Upper lobe of left lung (tissue), 6 donors: ENCODE measurements at places on chromosomes 16 and 17.
A peak's percentile ranks its signal among the peaks of the same experiment; 100 is the strongest.

GRCh38 chr16:2482249-2482648, 7.3 kb downstream of the TBC1D24 start:
- no peak for DNase-seq

DNA sequence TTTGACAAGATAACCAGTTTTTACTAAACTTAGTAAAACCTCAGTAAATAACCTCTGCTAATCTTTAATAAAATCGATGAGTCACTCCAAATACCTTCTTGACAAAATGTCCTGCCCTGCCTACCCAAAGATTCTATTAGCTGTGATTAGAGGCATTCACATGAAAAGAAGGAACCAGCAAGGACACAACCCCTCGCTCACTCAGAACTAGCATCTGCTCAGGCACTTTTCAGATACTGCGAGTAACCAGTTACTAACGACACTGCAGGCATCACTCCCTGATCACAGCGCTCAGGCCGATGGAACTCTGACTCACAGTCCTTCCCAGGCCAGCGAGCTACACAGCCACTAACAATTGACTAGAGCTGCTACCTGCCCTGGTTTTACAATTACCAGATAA, 24.3 kb downstream of the PELP1 start:
- no peak for DNase-seq

DNA sequence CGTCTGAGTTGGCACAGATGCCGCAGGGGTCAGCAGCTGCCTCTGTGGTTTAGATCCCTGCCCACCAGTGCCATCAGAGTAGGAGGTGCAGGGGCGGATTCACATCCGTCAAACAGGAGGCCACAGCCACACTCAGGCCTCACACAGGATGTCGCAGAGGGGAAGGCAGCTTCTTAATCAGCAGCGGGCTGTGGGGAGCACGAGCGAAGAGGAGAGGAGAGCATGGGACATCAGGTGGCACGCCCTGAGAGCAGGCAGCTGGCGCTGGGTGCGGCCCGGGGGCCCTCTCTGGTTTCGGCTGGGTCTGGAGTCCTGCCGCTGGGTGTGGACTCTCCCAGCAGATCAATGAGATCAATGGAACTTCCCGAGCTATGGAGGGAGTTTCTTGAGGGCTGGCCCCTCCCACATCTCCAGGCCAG, 9.6 kb downstream of the LLGL2 start:
- peak; percentile 35 for DNase-seq

- DNase-seq, result no peak
These were observed 8.9 kb upstream of the RAB37 start for GRCh38 chr17:74728033-74728701.

- DNase-seq, result peak; percentile 43
These were observed 4.1 kb downstream of the ACE start for GRCh38 chr17:63480826-63481487.

DNA sequence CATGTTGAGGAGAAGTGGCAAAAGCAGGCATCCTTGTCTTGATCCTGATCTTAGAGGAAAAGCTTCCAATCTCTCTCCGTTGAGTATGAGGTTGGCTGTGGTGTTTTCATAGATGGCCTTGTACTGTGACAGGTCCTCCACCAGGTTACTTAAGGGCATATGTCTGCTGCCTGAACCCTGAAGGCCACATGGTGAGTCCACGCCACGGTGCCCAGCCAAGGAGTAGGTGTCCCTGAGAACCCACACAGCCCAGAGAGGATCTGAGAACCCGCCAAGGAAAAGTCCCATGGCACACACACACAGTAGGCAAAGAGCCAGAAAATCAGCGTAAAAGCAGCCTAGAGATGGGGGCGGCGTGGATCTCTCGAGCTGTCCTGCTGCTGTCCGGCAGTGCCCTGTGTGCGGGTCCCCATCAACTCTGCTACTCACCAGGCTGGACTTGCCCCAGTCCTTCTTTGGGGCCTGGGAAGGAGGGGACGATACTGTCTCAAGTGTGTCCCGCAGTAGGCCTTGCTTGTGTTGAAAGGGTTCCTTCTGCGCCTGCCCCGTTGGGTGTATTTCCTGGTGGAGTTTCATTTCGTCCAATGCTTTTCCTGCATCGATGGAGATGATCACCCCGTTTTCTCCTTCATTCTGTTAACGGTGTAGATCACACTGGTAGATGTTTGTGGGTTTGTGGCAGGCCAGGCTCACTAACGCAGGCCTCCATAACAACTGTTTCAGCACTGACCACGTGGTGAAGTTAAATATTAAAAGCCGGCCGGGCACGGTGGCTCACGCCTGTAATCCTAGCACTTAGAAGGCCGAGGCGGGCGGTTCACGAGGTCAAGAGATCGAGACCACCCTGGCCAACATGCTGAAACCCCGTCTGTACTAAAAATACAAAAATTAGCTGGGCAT, 90.8 kb upstream of the DNAH17 start:
- no peak for DNase-seq

DNA sequence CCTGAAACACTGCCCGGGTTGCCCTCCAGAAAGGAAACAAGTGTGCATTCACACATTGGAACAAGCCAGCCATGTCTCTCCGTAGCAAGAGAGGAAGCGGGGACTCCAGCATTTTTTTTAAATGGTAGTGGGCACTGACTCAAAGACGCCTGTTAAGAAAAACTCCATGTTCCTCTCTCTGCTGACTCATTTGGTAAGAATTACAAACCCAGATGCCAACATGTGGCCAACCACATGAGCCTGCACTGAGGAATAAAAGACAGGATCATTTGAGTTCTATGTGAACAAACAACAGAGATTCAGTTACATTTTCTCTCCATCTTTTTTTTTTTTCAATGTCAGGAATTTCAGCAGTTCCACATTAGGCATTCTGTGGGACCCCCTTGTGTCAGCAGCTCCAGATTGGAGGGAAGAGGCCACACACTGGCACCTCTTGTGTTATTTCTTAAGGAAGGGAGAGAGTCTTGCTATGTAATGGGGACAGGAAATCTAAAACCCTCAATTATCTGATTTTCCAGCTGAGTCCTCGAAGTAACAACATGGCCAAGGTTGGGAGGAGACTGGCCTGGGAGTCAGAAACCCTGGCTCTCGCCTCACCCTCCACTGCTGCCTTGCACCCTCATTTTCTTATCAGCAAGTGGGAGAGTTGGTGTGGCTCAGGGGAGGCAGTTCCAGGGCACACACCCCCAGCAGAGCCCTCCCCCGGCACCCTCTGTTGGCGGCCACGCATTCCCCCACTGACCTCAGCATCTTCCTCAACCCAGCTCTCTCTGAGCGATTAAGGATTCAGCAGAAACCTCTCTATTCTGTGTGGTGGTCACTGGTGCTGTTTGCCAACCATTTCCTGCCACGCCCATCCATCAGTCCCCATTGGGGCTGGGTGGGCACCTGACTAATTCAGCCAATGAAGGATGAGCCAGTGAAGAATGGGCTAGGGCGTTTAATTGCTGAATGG, 173.0 kb downstream of the FOXL1 start:
- DNase-seq, result no peak

- peak; percentile 37 for DNase-seq
These were observed 60.5 kb downstream of the TMEM132E start for GRCh38 chr17:34639706-34640425.

DNA sequence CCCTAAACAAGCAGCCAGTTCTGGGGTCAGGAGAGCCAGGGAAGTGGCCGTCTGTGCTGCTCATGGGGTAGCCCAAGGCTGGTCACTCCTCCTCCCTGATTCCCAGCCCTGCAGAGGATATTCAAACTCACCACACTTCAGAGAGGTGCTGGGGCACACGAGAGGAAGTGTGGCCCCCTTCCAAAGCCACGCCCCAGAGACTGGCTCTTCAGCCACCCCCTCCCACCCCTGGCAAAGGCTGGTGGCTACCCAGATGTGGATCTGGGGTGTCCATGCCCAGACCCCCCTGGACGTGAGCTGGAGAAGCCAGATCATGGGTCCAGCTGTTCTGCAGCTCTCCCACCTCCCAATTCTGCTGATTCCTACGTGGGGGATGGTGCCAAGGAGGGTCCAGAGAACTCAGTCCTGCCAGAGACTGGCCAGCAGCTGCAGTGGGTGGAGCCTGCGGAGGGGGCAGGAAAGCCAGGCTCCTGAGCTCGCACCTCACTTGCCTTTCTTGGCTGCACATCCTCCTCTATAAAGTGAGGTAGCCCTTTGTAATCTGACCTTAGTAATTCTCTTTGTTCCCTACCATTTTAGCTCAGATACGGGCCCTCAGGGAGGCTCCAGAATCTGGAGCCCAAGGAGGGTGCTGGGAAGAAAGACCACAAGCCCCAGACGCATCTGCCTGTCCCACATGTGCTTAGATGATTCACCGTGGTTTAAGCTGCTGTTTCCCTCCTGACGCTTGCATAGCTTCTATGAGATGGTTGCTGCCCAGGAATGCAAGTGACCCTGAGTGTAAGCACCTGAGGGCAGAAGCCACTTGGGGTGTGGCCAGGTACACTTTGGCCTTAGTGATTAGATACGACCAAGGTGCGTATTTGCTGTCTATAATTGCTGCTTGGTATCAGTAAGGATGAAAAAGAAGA, 15.3 kb downstream of the SDK2 start:
- DNase-seq, result no peak

- DNase-seq, result no peak
These were observed 28.6 kb downstream of the PMP22 start for GRCh38 chr17:15236281-15237105.

- no peak for DNase-seq
These were observed 192.7 kb downstream of the RPTOR start for GRCh38 chr17:80737106-80738019.

GRCh38 chr16:87922250-87922871, 14.0 kb downstream of the CA5A start:
- no peak for DNase-seq

DNA sequence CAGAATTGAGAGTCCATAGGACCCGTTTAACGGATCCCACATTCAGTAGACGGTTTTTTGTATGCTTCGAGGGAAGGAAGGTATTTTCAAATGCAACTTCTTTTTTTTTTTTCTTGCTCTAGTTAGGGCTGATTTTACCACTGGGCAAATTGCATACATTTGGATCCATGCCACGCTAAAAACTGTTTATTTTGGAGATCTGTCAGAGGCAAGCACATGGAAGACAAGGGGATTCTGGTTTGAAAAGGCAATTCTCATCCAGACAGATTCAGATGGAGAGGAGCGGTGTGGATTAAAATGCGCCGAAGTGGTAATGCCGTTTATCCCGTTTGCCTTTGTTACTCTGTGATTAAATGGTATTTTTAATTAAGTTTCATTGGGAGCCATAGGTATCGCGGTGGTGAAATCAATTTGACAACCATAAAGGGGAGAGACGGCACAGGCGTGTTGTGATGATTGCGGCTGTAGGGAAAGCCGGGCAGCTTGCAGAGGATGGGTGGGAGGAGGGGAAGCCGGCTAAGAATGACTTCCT, 170.4 kb downstream of the IRX3 start:
- no peak for DNase-seq

- DNase-seq, result no peak
These were observed 36.0 kb upstream of the RBFOX3 start for GRCh38 chr17:79646721-79647455.

DNA sequence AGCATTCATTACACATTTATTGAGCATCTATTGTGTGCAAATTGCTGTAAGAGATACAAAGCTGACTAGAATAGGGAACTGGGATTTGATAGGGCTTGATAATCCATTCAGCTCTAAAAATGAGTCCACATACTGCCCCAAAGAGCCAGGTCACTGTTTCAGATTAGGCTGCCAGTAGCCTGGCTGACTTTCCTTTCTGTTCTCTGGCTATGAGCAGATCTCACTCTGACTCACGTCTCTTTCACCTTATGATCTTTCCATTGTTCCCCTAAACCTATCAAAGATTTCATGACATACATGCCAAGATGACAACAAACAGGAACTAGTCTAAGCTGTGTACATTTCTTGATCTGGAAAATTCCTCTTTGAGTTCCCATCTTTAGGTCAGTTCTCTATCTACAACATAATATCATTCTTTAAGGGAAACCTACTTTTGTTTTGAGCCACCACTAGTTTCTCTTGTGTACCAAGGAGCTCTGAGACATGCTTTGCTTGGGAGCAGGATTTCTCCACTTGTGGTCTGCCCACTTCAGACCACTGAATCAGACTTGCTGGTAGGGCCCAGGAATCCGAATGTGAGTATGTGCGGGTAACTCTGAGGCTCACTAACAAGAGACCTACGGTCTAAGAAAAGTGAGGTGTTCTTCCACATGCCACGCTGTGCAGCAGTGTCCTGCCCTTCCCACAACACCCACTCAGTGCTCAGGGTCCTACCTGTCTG, 40.9 kb upstream of the ICAM2 start:
- no peak for DNase-seq

- no peak for DNase-seq
These were observed 9.6 kb downstream of the CDH5 start for GRCh38 chr16:66376114-66376513.

DNA sequence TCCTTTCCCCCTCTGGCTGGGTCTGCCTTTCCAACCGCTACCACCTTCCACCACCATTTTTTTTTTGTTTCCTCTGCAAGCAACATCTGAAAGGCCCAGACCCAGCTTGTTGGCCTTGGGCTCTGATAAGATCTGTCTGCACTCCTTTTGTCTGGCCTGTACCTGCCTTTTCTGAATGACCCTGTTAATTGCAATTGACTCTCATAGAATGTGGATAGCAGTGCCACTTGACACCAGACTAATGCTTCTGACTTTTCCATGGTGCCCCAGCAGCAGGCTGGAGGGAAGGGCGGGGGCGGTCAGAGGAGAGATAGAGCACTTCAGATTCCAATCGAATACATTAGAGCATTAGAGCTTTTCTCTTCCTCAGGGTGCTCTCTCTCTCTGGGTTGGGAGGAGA, 538.9 kb downstream of the WWOX start:
- no peak for DNase-seq

GRCh38 chr16:87561200-87562105, 40.9 kb upstream of the JPH3 start:
- no peak for DNase-seq

GRCh38 chr16:87333101-87333500, 15.9 kb upstream of the C16orf95 start:
- peak; percentile 73 for DNase-seq

DNA sequence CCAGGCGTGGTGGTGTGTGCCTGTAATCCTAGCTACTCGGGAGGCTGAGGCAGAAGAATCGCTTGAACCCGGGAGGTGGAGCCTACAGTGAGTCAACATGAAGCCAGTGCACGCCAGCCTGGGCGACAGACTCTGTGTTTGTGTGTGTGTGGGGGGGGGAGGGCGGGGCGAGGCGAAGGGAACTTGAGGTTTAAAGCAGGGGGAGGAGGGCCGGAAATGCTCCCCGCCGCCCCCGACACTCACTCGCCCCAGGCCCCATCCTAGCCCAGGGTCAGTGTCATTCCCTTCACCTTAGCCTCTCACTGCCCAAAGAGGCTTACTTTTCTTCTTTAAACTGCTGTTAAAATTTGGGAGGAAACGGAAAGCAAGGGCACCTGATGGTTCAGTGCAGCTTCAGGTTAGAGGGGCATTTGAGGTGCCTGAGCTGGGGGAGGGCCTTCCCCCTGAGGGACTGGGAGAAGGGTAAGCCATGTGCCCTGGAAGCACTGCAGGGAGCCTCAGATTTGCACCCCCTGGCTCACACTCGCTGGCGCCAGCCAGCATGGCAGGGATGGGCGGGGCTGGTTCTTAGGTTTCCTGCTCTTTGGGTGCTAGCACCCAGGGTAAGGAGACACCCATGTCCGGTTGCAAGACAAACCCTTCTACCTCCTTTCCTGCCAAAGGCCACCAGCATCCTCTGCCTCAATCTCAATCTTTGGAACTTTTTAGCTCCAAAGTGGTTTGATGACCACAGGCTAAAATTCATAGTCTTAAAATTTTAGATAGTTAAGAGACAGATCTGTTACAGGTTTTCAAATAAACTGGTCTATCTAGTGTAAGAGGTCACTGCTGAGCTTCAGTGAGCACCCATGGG, 2.2 kb upstream of the LIMD2 start:
- peak; percentile 74 for DNase-seq

GRCh38 chr17:18182110-18182977, 1.3 kb upstream of the ALKBH5 start:
- peak; percentile 49 for DNase-seq

GRCh38 chr17:38673707-38674013, 1.1 kb downstream of the EPOP start:
- no peak for DNase-seq
